ENCODE measurements at places on chromosomes 2 and 18. TPM values are rescaled to one million over a fixed set of nuclear protein-coding genes. Genes with fewer than 3 reads are reported as not detected.

GRCh38 chr18:12038639-12039539, 54.8 kb upstream of the ANKRD62 start:
- peak; percentile 69 for DNase-seq

GRCh38 chr2:241853651-241854341, 4.9 kb downstream of the PDCD1 start:
- DNase-seq, result no peak

- no peak for DNase-seq
Observed at GRCh38 chr2:183998797-183999190, 599.5 kb upstream of the ZNF804A start.

DNA sequence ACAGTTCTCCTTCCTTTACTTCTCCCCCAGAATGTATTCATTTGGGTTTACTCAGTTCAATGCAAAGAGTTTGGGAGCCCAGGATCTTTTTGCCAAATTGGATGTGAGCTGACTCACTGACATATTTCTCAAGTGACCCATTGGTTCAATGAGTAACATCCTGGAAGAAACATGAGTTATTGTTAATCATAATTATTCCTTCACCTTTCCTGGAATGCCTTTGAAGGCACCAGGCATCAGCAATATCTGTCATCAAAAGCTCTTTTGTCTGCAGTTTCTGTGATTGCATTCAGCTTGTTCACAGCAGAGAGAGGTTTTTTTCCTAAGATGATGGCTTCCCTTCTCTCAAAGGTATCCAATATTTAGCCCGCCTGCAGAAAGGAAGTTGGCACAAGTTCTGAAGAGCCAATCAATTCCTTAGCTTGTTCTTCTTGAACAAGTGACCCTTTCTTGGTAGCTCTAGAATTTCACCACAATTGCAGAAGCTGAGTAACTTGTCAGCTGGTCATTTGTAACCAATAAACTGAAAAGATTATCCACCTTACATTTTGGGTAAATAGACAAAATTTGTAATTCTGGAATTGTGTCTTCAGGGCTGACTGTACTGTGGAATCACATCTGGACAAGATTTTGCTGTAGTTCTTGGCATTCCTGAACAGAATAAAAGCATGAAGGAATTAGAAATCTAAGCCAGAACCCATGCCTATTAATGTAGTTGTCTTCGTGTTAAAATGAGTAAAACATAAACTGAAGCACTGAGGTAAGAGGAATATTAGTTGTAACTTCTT, 72.2 kb upstream of the TMEM17 start:
- no peak for DNase-seq

DNA sequence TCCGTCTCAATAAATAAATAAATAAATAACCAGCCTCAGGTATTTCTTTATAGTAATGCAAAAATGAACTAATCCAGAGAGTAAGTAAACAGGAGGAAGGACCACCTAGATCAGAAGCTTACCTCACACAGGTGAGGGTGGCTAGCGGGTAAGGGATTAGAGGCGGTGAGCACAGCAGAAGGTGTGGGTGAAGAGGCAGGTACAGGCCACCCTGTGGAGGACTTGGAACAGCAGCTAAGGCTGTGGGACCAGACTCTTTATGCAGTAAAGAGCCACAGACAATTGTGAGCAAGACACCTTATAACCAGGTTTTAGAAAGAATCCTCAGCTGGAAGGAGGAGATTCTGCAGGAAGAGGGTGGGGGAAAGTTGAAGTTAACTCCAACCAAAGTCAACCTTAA, 34.2 kb upstream of the TTR start:
- no peak for DNase-seq

- DNase-seq, result no peak
Observed at GRCh38 chr2:168272225-168272624, 24.8 kb upstream of the STK39 start.

- no peak for DNase-seq
Observed at GRCh38 chr2:232520489-232520888, 301 bp downstream of the PRSS56 start.

The CNOT9 gene
- total RNA-seq, result 74.4 TPM

The TUBA3E gene
- not detected for total RNA-seq

Data from T-helper 17 cell (primary cell).